ENCODE measurements at places on chromosomes 1 and 21.

DNA sequence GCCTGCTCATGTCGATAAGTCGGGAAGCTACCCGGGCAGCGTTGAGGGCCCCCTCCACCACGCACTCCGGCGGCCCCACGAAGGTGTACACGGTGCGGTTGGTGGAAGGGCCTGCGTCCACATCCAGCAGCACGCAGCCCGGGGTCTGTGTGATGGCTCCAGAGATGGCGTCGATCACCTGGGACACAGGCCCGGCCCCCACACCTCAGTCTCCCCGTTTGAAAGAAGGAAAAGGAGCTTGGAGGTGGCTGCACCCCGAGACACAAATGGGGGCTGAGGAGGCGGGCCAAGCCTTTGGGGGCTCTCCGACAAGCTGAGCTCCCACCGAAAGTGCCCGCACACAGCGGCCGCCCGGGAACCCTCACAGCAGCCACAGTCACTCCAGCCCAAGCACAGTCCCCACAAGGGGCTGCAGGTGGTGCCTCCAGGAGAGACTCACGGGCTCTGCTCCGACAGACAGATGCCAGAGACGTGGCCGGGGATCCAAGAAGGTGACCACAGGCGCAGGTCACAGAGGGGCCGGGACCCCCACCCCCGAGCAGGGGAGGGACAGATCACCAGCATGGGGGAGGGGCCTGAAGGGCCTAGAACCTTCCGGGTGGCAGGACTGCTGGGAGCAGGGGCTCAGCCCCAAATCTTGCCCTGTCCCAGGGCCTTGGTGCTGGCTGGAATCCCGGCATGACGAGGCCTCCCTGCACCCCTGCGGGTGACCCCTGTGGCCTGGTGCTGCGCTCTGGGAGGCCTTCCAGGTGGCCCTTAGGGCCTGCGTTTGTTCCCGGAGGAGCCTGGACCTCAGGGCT, 1.0 kb downstream of the FTCD start:
- DNase-seq: no peak

- no peak for DNase-seq
These were observed at the start of gene KRTAP7-1 for GRCh38 chr21:30829659-30830058. Gene KRTAP7-1 (minus strand): TSS chr21:30829759. CDS start chr21:30829698, 61 bp downstream.

DNA sequence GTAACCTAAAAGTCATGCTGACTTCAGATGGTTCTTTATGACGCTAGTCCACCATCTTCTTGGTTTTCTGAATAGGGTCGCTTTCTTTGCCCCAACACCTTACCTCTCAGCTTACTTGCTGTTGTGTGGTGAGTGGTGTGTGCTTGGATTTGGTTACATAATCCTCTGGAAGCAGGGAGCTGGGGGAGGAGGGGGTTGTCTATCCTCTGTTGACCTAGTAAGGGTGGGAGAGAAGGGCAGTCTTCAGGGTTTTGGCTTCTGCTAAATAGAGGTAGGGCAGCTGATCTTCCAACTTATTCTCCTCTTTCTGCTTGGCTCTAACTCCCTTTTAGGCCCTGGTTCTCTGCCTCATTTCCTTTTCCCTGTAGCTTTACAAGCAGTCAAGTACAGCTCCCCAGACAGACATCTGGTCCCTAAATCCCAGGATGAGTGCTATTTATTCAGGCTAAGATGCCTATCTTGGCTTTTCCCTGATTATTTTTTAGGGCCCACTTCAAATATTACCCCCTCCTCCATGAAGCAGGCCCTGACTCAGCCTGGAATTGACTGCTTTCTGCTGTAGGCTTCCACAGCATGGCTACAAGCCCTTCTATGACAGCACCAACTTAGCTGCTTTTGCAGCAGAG, 6.4 kb upstream of the REN start:
- no peak for DNase-seq

- DNase-seq: no peak
These were observed 25.3 kb upstream of the SYT6 start for GRCh38 chr1:114178936-114179335.

DNA sequence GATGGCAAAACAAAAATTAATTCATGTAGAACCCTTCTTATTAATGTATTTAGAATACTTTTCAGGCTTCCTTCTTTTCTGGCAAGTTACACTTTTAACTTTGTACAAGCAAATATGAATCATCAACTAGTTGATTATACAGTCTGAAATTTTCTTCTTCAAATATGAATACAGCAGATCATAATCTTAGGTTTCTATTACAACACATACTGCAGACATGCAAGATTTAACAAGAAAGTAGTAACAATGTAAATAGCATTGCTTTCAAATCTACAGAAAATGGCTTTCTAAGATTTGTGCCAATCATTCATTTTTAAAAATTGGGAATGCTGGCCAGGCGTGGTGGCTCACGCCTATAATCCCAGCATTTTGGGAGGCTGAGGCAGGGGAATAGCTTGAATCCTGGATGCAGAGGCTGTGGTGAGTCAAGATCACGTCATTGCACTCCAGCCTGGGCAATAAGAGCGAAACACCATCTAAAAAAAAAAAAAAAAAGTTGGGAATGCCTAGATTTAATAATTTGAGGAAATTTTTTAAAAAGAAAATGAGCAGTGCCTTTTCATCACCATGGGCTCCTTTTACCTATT, 68.4 kb upstream of the DPYD start:
- no peak for DNase-seq

- peak; percentile 55 for DNase-seq
These were observed 12.8 kb upstream of the LMX1A start for GRCh38 chr1:165369255-165369848.

DNA sequence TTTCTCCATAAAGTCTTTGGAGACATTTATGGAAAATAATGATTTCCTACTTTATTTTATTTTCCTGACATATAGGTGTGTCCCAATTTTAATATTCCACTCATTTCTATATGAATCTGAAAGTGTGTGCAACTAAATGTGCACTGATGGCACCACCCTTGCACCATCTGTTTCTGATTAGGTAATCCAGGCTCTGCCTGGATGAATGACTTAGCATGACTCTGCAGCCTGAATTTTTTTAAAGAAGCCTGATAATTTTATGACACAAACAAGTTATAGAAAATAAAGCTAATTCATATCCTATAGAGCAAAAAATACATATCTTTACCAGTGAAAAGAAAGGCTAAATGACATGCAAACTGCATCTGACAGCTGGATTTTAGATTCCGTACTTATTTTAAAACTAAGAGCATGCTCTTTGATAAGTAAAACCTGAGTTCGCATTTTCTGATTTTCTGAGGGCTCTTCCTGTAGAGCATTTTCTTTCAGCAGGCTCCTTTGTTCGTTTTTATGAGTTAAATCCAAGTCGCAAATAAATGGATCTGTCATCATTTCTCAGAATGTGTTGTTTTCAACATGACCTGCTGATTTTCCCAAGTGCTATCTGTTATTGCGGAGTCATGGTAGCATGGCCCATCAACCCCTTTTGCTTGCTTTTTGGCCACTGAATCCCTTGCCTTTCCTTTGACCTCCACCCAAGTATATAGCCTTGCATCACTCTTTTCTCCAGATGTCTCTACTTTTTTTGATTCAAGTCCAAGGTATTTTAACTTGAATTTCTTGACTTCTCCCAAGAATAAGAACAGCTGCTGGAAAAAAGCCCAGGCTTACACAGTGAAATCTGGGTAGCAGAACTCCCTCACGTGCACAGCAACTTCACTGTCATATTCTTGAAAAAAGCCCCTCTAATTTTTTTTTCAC, 52.8 kb upstream of the LYPLAL1 start:
- no peak for DNase-seq

DNA sequence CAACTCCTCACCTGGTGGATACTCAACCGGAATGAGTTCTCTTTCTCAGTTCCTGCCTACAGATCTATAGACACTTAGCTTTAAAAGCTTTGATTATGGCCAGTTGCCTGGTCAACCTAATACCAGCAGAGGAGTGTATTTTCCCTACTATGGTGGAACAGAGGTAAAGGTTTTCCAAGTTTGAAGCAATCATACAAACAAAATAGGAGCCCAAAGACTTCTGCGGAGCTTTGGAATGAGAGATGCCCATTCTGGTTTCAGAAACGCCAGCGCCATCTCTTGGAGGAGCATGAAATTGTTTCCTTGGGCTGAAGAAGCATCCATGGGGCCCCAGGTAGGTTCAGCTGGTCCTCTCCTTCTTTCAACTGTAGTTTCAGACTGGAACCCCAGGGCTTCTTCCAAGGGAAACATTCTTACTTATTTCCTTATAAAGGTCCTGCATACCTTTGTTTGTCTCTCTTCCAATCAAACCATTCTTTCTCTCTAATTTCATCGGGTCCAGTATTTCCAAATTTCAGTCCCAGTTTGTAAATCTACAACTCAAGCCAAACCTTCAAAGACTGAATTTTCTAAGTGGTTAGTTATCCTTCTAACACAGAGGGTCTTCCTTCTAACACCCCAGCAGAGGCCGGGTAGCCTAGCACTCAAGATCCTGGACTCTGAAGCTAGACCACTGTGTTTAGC, 95.9 kb downstream of the KCNJ15 start:
- DNase-seq: peak; percentile 43

GRCh38 chr1:3678361-3679097, 26.2 kb downstream of the TP73 start:
- DNase-seq: no peak

GRCh38 chr1:119879510-119880434, 16.5 kb downstream of the ADAM30 start:
- no peak for DNase-seq

GRCh38 chr1:154519591-154519991, 17.4 kb upstream of the SHE start:
- no peak for DNase-seq

- no peak for DNase-seq
These were observed 55.6 kb downstream of the COQ8A start for GRCh38 chr1:226995365-226996332.

GRCh38 chr1:238648751-238649150, 737.6 kb upstream of the CHRM3 start:
- no peak for DNase-seq

All from RPMI8226 (cell line).